ENCODE measurements at places on chromosomes 3 and 15. TPM values are rescaled to one million over a fixed set of nuclear protein-coding genes. Genes with fewer than 3 reads are reported as not detected.

The CHP1 gene
- total RNA-seq, result 109 TPM

The SLC51B gene
- total RNA-seq, result not detected

The DUOXA2 gene
- total RNA-seq, result not detected

The RARB gene
- 23.2 TPM for total RNA-seq

The CLDN16 gene
- not detected for total RNA-seq

The SLC2A2 gene
- not detected for total RNA-seq
